ENCODE measurements at places on chromosomes 2 and 18. TPM values are rescaled to one million over a fixed set of nuclear protein-coding genes. Genes with fewer than 3 reads are reported as not detected.

DSC1 gene
- total RNA-seq: not detected

GRCh38 chr2:73069855-73070642, 1.5 kb downstream of the SFXN5 start:
- peak; percentile 34 for DNase-seq

DNA sequence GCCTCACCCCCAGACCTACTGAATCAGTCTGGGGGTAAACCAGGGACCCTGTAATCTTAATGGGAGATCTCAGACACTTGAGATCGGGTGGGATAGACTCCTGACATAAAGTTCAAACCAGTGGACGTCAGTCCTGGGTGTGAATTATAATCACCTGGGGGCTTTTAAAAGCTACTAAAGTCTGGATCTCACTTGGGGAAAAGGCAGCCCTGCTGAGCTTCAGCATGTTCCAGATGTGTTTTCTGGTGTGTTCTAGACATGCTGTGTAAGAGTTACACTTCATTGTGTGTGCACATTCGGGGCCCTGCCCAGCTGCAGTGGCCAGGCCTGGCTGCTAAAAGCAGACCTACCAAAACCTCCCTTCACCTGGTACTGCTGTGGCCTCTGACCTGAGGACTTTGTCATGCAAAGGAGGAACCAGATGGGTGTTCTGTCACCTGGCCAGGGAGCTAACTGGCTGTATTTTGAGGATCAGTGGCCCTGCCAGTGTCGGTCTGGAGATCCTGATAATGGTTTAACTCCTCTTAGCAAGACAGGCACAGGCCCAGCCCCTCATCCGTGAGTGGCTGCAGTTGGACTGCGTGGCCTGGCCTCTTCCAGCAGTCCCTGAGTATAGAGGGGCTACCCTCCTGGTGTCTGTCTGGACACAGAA, 10.6 kb downstream of the RRM2 start:
- no peak for DNase-seq

DNA sequence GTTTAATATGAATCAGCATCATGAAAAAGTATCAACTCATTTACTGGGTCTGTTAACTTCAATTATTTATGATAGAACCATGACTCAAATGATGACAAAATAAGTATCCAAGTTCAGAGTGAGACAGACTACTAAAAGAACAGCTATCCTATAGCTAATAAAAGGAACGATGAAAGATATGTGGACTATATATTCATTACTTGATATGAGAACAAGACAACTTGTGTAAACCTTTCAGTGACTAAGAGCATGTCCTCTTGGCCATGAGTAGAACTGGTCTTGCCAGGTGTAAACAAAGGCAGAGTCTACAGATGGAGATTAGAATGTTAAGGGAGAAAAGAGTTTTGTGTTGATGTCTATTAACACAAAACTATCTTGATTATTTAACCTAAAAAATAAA, 360.4 kb upstream of the ZC3H15 start:
- DNase-seq: no peak

DNA sequence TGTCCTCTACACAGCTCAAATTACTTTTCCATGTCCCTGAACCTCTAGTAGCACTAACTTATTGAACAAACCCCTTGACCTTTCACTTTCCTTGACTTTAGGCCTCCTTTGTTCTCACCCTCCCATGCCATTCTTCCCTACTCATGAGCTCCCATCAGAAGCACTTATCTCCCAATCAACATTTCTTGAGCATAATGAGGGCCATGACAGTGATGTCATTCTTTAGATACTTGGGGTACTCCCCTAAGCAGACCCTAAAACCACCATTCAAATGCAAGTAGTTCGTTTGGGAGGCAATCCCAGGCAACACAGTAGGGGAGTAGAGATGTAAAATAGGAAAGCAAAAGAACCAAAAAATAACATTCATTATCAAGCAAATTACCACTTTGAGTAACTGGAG, 115.9 kb upstream of the ARHGAP28 start:
- no peak for DNase-seq

GRCh38 chr2:85257359-85257969, 70.3 kb downstream of the TGOLN2 start:
- no peak for DNase-seq
